WERI-Rb-1 (cell line): ENCODE measurements at places on chromosomes 3 and 15.
A peak's percentile ranks its signal among the peaks of the same experiment; 100 is the strongest.

DNA sequence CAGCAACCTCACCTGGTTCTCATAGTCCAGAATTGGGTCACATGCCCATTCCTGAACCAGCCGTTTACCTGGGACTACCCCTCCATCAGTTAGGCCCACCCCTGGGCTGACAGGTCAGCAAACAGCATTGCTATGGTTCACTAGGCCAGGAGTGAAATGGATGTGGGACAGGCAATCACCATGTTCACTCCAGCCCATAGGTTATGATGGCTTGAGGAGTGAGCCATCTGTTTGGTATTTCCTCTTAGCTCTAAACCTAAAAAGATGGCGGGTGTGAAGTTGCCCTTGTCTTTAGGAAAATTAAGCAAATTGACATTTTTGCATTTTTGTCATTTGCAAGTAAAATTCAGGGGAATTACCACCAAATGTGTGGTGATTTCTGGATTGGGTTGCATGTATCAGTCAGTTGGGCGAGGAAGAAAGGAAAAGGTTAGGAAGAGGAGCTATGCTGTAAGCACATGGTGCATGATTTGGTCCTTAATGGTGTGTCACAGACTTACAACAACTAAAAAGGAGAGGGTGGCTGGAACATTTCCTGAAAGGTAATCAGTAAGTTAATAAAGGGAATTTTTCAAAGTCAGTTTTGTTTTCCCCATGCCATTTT is 17.2 kb downstream of the NXPE3 start:
- no peak for DNase-seq

GRCh38 chr15:64522226-64522823 is 61.9 kb downstream of the ZNF609 start:
- no peak for DNase-seq

DNA sequence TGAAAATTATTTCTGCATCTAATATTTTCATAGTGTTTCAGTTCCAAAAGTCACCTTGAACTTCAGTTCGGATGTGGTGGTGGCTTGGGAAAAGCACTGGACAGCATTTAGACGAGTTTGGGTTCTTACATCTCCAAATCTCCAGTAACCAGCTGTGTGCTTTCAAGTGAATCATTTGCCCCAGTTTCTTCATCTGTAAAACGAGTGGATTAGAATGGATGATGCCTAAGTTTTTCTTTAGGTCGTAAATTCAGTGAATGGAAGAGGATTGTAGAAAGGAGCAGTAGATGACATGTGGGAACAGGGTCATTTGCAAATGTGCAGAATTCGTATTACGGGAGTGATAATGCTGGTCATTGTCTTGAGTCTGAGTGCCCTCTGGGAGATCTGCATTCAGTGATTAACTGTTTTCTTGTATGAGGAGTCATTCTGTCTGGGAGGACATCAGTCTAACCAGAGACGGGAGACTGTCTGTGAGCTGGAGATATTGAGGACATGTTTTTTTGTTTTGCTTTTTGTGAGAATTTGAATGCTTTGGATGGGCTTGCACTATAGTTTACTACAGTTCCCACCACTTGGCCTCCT is 641.6 kb upstream of the TBL1XR1 start:
- DNase-seq: peak; percentile 68

- peak; percentile 8 for DNase-seq
These were observed 22.0 kb downstream of the RAB27A start for GRCh38 chr15:55267401-55268175.

DNA sequence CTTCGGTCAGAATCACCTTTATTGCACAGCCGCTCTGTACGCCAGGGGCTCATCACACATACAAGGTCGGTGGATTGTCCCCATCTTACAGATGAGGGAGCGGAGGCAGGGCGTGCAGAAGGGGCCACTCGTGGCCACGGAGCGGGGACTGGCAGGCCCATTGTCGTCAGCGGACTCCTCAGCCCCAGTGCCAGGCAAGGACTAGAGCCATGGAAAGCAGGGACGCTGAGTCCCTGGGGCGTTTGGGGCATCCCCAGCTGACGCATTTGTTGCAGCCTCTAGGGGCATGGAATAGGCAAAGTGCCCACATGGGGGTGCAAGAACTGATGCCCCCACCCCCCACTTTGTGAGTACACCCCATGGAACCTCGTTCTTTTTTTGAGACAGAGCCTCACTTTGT is 29.8 kb upstream of the FURIN start:
- DNase-seq: no peak

DNA sequence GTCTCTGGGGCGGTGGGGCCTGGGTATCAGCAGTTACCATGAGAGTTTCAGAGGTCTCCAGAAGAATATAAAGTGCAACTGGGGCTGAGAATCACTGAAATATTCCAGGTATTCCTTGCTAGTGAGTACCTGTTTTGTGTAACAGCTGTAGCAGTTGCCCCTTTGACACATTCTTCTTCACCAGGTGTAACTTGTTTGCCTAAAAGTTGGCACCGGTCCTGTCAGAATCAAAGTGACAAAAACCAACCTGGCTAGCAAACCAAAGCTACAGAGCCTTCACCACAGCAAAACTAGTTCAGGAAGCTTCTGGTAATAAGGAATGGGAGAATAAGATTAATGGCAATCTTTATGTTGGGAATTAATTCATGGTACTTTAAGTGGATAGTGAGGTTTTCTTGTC is 296.0 kb downstream of the NAALADL2 start:
- no peak for DNase-seq

DNA sequence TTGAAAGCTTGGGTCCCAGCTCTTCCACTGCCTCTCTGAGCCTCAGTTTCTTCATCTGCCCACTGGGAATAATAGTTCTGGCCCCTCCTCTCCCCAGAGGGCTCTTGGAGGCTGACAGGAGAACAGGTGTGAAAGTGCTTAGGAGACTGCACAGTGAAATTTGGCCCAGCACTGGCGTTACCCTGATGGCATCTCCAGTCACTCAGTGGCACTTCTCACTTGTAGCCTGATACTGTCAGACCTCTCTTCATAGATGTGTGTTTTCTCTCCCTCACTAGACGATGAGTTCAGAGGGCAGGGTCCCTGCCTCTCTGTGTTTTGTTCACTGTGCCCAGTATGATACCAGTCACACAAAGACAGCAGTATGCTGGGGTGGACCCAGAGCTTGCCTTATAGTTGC is 22.2 kb upstream of the IGDCC3 start:
- no peak for DNase-seq

DNA sequence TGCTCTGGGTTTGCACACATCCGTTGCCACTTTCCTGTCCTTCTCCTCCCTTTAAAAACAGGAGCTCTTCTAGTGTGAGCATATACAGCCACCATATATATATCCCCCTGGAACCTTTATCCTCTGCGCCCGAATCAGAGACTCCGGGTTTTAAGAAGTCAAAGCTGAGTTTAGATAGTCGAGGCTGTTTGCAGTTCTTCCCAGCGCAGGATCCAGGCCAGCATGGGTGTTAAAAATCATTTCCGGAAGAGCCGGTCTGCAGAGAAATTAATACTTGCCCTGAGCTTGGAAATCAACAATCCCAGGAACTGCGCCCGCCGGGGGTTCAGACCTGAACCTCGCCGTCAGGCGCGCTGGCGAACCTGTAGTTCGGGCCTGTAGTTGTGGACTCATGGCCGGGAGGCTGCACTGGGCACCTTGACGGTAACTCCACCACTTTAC is 2.3 kb downstream of the SHOX2 start:
- no peak for DNase-seq

DNA sequence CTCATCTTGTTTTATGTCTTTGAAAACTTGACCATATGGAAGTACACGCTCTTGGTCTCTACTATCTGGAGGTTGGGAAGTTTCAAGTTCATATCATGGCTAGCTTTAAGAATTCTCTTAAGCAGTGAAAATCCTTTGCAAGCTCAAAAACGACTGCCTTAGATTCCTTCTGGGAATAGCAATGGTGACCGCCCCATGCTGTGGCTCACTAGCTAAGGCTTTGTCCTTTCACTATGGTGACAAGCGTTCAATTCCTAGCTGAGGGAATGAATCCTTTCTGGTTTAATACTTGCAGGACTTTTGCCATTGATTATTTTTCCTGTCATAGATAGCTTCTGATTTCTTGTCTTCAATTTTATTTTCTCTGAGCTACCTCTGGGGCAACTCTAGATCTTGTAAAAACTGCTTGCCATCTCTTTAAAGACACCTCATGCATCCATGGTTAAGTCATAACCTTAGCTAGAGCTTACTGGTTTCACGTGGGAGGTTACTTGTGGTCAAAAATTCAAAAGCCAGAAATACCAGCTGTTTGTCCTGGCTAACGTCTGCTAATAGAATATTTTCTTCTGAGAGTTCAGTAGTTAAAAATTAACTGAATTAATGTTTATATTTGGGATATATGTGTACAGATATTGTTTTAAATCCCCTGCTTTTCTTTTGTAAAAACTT is 673.4 kb upstream of the CBLB start:
- DNase-seq: no peak

DNA sequence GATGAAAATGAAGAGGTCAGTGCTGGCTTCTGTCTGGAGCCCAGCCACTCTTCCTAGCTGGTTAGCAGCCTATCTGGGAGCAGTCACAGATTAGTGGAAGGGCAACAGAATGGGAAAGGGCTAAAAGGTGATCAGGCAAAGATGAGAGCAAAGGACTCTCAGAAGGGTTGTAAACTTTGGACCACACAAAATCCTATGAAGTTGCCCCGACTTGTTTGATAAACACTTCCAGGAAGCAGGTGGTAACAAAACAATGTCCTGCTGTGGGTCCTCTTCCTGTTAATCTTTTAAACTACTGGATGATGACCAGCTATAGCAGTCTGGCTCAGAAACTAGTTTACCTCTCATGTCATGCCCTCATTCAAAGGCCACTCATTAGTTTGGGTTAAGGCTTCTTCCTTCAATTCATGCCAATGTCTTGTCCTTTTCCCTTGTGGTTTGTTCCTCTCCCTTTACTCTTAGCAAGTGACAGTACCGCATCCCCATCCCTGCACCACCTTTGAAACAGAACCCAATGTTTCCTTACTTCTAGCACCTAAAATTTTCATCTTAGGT is 19.2 kb downstream of the POLG start:
- DNase-seq: no peak

DNA sequence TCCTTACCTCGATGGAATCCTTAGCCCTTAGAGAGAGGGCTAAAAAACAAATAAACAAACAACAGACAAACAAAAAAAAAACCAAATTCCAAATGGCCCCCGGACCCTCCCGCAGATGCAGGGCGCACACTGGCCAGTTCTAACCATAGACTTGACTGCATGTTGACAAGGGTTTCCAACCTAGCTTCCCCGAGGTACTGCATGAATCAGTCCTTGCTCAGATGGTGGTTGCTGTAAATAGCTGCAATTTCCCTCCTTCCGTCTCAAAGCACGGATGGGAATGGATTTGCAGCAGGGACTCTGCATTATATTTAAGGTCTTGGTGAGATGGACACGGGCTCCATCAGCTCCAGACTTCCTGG is 162.8 kb downstream of the CD47 start:
- DNase-seq: no peak

DNA sequence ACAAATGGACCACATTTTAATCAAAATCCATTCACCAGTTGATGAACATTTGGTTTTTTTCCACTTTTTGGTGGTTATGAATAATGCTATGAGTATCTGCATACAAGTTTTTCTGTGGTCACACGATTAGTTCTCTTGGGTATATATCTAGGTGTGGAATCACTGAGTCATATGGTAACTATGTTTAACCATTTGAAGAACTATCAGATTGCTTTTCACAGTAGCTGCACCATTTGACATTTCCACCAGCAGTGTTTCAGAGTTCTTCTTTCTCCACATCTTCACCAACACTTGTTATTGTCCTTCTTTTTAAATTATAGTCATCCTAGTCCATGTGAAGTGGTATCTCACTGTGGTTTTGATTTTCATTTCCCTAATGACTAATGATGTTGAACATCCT is 33.3 kb upstream of the ATG7 start:
- DNase-seq: no peak

DNA sequence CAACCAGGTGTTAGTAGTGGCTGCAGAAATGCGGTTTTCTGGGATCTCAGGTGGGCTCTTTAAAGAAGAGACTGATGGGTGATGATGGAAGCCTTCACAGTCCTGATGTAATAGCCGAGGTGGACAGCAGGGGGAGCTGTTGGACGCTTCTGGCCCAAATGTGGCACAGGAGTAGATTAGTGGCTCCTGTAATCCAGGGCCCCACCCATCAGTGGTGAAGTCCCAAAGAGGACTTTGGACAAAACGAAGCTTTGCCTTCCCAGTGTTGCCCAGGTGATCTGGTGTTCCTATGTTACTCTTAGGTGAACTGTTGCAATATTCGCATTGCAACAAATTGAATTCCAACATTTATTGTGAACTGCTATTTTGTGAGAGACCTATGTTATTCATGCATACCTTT is 31.8 kb upstream of the MYZAP start:
- DNase-seq: peak; percentile 83

DNA sequence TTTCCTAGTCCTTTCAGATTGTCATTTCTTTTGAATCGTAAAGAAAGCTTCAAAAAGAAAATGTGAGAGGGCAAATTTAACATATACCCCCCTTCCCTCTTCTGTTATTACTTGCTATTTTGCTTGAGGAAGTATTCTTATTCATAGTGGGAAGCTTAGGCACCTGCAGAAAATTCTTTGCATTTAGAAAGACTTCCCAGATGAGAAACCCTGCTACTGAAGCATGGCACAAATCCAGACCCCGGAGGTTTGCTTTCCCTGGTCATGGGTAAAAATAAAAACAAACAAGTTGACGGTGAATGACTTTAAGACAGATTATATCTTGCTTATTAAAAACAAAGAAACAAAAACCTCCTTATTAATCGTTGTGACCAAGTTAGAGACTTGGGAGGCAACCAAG is 93.9 kb downstream of the IL5RA start:
- no peak for DNase-seq

- DNase-seq: peak; percentile 23
These were observed 40.9 kb upstream of the MRPL3 start for GRCh38 chr3:131543714-131544113.

- no peak for DNase-seq
These were observed 224.7 kb upstream of the SATB1 start for GRCh38 chr3:18649666-18650363.

DNA sequence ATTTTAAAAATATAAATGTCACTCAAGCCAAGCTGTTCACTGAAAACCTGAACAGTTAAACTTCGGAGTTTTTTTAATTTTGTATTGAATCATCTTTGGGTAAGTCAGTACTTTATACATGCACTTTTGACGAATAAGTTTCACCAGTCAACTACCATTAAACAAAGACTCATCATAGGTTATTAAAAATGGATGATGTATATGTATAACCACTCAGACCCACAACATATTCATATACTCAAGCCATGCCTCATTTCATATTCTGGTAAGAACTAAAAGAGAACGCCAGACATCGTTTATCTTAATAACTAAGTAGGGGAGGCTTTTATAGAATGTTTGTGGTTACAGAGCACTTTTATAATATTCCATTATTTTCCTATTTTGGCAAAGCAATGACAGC is 18.3 kb downstream of the MSL2 start:
- DNase-seq: no peak

GRCh38 chr3:138361561-138361971 is 13.2 kb downstream of the MRAS start:
- no peak for DNase-seq

DNA sequence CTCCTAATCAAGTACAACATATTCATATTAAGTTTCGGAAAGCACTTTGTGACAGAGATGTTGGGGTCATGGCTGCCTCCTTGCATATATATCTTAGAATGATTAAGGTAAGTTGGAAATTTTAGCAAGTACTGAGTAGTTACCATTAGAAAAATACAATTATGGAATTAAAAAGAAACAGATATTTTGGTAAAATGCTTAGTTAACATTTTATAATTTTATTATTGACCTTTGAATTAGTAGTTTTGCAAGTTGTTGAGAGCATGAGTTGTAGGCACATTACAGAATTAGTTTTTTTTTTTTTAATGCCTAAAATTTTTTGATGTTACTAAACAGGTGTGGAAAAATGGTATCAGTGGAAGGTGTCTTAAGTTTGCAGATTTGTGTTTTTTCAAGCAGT is 20.6 kb downstream of the AP4E1 start:
- DNase-seq: no peak
